Activated B cell treated with CpG ODN at 0.5 μM for 24 hours (primary cell): ENCODE measurements at places on chromosomes 7 and 10. TPM values are rescaled to one million over a fixed set of nuclear protein-coding genes. Genes with fewer than 3 reads are reported as not detected.

The TMEM139 gene
- total RNA-seq: 0.34 and 0.47 TPM in 2 replicates

The IFIT1B gene
- total RNA-seq: not detected in 2 replicates

DNA sequence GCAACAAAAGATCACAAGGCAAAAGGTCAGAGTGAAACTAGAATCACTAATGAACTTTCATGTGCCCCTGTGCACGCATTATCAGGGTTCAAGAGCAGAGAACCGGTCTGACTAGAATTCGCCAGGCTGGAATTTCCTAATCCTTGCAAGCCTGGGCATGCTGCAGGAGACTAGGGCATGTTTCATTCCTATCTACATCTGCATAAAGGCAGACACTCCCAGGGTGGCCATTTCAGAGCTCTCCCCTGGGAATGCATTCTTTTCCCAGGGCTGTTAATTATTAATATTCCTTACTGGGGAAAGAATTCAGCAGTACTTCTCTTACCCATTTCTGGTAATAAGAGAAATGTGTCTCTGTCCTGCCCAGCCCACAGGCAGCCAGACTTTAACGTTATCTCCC is 90.5 kb downstream of the CDC14C start:
- no peaks in the 10 kb centered on the region for H3K27me3 ChIP-seq
- no peak overlapping the region for H3K27ac ChIP-seq
- no peak overlapping the region for H3K4me3 ChIP-seq
- H3K36me3 ChIP-seq: no peaks in the 10 kb centered on the region

DNA sequence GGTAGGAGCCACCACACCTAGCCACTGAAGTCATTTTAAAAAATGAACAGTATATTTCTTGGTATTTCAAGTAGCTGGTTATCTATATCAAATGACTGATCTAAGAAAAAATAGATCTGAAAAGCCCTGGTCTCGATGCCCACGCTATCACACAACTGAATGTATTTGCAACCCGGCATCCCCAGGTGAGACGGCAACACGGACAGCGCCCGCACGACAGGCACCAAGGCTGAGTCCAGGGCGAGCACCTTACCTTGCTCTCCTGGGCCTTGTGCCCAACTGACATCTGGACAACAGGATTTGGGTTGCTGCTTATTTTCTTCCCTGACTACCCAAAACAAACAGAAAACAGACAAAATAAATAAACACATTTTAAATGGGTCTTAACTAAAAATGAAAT is 44.8 kb upstream of the NCAPG2 start:
- DNase-seq: no peak
- no peaks in the 10 kb centered on the region for H3K4me1 ChIP-seq
- H3K27me3 ChIP-seq: no peaks in the 10 kb centered on the region
- no peak overlapping the region for H3K4me3 ChIP-seq
- H3K27ac ChIP-seq: no peak overlapping the region

GRCh38 chr10:71999360-72000072 is 35.3 kb downstream of the CHST3 start:
- no peak for DNase-seq
- H3K4me1 ChIP-seq: peaks cover 21% of the 10 kb centered on the region
- no peak overlapping the region for H3K27ac ChIP-seq
- H3K27me3 ChIP-seq: peaks cover 2% of the 10 kb centered on the region
- H3K36me3 ChIP-seq: no peaks in the 10 kb centered on the region

DNA sequence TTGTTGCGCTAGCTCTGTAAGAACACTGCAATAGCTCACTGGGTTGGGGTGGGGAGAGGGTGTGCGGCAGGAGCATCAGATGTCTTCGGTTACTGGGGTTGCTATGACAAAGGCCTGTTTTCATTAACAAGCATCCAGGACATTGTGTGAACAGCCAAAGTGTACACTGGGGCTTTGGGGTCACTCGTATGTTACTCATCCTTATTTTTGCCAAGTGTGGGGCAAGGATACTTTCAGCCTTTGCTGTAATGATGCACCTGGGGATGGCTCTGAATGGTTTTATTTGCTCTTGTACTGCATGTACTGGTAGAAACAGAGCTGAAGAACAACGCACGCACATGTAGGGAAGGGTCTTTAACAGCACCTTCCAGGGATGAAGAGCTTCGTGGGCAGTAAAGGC is 73.0 kb upstream of the AFAP1L2 start:
- peaks cover 62% of the 10 kb centered on the region for H3K36me3 ChIP-seq
- H3K27me3 ChIP-seq: no peaks in the 10 kb centered on the region
- H3K4me3 ChIP-seq: no peak overlapping the region
- DNase-seq: no peak
- peak overlapping the region; percentile 56 for H3K27ac ChIP-seq

- no peaks in the 10 kb centered on the region for H3K27me3 ChIP-seq
- H3K27ac ChIP-seq: no peak overlapping the region
- DNase-seq: no peak
- H3K36me3 ChIP-seq: peaks cover 2% of the 10 kb centered on the region
- no peak overlapping the region for H3K4me3 ChIP-seq
- H3K4me1 ChIP-seq: no peaks in the 10 kb centered on the region
These were observed 88.3 kb downstream of the CPEB3 start for GRCh38 chr10:92202536-92202935.

DNA sequence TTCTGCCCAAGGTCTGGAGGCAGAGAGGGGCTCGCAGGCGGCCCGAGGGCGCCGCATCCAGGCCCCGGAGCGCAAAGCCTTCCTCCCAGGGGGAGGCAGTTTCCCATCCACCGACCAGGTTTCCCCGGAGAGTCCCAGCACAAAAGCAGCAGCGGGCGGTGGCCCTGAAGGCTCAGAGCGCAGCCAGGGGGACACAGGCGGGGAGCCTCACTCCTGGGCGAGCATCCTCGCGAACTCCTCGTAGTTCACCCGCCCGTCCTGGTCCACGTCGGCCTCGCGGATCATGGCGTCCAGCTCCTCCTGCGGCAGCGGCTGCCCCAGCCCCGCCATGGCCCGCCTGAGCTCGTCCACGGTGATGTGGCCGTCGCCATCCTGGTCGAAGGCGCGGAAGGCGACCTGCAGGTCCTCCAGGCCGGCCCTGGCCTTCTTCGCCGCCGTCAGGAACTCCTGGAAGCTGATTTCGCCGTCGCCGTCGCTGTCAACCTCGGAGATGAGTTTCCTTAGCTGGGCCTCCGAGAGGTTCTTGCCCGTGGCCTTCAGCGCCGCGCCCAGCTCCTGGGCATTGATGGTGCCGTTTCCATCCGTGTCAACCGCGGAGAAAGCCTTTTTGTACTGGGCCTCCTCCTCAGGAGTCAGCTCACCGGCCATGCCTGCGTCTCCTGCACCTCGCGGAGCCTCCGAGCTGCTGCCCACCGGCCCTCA is 428 bp downstream of the CALML5 start:
- no peaks in the 10 kb centered on the region for H3K4me1 ChIP-seq
- H3K27ac ChIP-seq: no peak overlapping the region
- DNase-seq: no peak
- peaks cover 2% of the 10 kb centered on the region for H3K27me3 ChIP-seq

DNA sequence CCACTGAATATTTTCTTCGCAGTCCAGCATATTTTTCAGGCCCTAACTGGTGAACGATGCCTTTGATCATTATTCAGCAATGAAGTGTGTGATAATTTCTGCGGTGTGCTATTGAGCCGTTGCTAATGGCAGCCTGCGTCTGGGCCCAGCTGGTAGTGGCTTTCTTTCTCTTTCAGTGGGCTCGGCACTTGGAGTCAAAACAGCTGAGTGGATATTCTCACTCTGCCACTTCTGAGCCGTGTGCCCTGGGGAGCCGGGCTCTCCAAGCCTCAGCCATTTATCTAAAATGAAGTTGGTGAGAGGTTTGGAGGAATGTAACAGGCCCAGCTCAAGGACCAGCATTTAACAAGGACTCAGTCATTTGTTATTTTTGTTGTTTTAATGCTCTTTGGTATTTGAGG is 87.5 kb upstream of the IFRD1 start:
- H3K27me3 ChIP-seq: peaks cover 6% of the 10 kb centered on the region
- H3K27ac ChIP-seq: no peak overlapping the region
- no peaks in the 10 kb centered on the region for H3K4me1 ChIP-seq
- no peaks in the 10 kb centered on the region for H3K36me3 ChIP-seq
- no peak overlapping the region for H3K4me3 ChIP-seq

DNA sequence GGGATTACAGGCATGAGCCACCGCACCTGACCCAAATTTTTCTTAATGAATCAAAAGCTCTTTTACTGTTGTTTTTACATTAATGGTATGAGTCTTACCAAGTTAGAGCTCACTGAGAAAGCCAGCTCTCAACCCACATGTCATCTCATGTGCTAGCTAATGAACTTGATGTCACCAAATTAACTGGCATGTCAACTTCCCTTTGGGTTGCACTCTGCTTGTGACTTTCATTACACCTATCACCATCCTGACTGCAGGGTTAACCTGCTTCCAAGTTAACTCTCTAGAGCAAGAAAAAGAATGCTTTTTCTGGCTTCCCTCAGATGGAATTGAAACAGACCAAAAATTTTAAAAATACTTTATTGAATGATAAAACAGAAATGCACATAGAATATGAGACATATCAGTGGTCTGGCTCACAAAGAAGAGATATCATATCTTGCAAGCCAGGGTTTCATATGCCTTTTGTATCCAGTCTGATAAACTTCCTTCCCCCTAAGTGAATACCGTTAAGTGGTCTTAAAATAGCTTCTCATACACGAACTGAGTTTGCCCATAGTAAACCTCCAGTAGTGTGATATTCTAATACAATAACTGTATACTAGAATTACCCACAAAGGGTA is 42.9 kb upstream of the TRIM24 start:
- no peak for DNase-seq
- no peaks in the 10 kb centered on the region for H3K36me3 ChIP-seq
- H3K27me3 ChIP-seq: peaks cover 3% of the 10 kb centered on the region
- H3K27ac ChIP-seq: no peak overlapping the region
- no peak overlapping the region for H3K4me3 ChIP-seq
- H3K4me1 ChIP-seq: no peaks in the 10 kb centered on the region

DNA sequence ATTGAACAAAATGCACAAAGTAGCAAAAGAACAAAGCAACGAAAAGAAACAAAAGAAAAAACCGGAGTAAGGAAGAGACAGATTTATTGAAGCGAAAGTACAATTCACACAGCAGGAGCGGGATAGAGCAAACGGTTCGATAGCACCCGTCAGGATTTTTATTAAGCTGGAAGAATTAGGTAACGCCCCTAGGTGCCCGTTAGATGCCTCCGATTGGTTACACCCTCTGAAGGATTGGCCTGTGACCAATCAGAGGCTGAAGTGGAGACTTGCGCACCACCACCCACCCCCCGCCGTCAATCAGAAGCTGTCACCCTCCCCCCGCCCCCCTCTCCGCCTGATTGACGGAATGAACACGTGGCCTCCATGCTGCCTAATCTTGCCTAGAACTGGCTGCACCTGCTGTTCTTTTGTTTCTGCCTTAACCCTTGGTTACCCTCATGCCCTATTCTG is 16.8 kb downstream of the OCM2 start:
- no peak for DNase-seq
- H3K36me3 ChIP-seq: peaks cover 21% of the 10 kb centered on the region
